ENCODE measurements at places on chromosomes 4 and X. TPM values are rescaled to one million over a fixed set of nuclear protein-coding genes. Genes with fewer than 3 reads are reported as not detected.

HMGN5 gene
- total RNA-seq, result 0.98 TPM

MAGEC2 gene
- total RNA-seq, result not detected

FAM114A1 gene
- 149 TPM for total RNA-seq

NLGN4X gene
- not detected for total RNA-seq

SPANXN2 gene
- not detected for total RNA-seq

FAT1 gene
- total RNA-seq, result 4.1 TPM

TLR1 gene
- total RNA-seq, result 4.6 TPM

JAKMIP1 gene
- total RNA-seq, result not detected

GPR78 gene
- not detected for total RNA-seq

EREG gene
- total RNA-seq, result not detected

CDX4 gene
- total RNA-seq, result not detected

USP46 gene
- 11.8 TPM for total RNA-seq

AASDH gene
- 10.5 TPM for total RNA-seq

CACNA1F gene
- not detected for total RNA-seq

METAP1 gene
- 48.8 TPM for total RNA-seq

NSUN7 gene
- not detected for total RNA-seq

SLC6A14 gene
- not detected for total RNA-seq

CENPC gene
- total RNA-seq, result 28.5 TPM

JCHAIN gene
- total RNA-seq, result not detected

YIPF6 gene
- total RNA-seq, result 30.4 TPM
